Naive B cell (primary cell): ENCODE measurements at places on chromosomes 13 and 19. TPM values are rescaled to one million over a fixed set of nuclear protein-coding genes. Genes with fewer than 3 reads are reported as not detected.
A peak's percentile ranks its signal among the peaks of the same experiment; 100 is the strongest.

Gene KCNK6
- polyA plus RNA-seq, result 0.30 TPM

Gene TJP3
- polyA plus RNA-seq, result 3.8 TPM

Gene FKRP
- polyA plus RNA-seq, result 6.4 TPM

Gene MEDAG
- not detected for polyA plus RNA-seq

Gene PROZ
- not detected for polyA plus RNA-seq

Gene KLF2
- polyA plus RNA-seq, result 174 TPM

Gene PSG6
- not detected for polyA plus RNA-seq

Gene KPTN
- 8.4 TPM for polyA plus RNA-seq

Gene HSPB6
- not detected for polyA plus RNA-seq

Gene CABP5
- not detected for polyA plus RNA-seq

DNA sequence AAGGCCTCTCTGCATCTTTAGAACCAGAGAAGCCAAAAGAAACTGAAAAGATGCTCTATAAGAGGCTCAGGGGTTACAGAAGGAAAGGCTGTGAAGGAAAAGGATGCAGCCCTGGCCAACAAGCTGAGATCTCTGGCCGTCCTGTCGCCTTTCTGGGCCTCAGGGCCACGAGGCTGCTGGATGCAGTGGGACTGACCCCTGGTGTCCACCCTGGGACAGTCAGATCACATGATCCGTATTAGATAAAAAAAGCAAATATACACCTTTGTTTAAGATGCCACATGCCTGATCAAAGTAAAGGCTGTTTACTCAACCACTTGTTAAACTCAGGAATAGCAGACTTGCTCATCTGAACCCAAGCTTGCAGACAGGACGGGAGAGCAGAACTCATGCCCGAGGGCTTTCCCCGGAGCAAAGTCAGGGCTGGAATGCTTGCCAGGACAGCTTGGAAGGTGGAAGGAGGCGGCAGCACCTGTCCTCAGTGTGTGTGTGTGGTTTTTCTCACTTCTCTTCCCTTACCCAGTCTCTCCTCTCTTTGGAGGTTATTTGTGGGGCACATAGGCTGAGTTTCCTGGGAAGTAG is 206.5 kb upstream of the TSHZ3 start:
- H3K27ac ChIP-seq, result no peak overlapping the region
- H3K4me1 ChIP-seq, result no peaks in the 10 kb centered on the region
- H3K4me3 ChIP-seq, result no peak overlapping the region

- DNase-seq, result peak; percentile 73
- no peaks in the 10 kb centered on the region for H3K36me3 ChIP-seq
- H3K27me3 ChIP-seq, result peaks cover 19% of the 10 kb centered on the region
- H3K4me1 ChIP-seq, result peaks cover 23% of the 10 kb centered on the region
Observed at GRCh38 chr19:8158411-8159074, 9.2 kb upstream of the FBN3 start.

GRCh38 chr13:26873386-26873698 is 112.8 kb upstream of the GPR12 start:
- H3K4me1 ChIP-seq, result no peaks in the 10 kb centered on the region
- no peak overlapping the region for H3K27ac ChIP-seq
- H3K27me3 ChIP-seq, result peaks cover 18% of the 10 kb centered on the region
- H3K4me3 ChIP-seq, result no peak overlapping the region
- H3K36me3 ChIP-seq, result no peaks in the 10 kb centered on the region

GRCh38 chr13:63605962-63606361 is 2190.3 kb upstream of the PCDH20 start:
- H3K27me3 ChIP-seq, result no peaks in the 10 kb centered on the region
- no peaks in the 10 kb centered on the region for H3K4me1 ChIP-seq
- DNase-seq, result no peak
- H3K4me3 ChIP-seq, result no peak overlapping the region
- H3K36me3 ChIP-seq, result no peaks in the 10 kb centered on the region
- no peak overlapping the region for H3K27ac ChIP-seq

- H3K4me3 ChIP-seq, result no peak overlapping the region
- peak overlapping the region; percentile 94 for H3K27ac ChIP-seq
- H3K27me3 ChIP-seq, result no peaks in the 10 kb centered on the region
- H3K4me1 ChIP-seq, result peaks cover 58% of the 10 kb centered on the region
- no peaks in the 10 kb centered on the region for H3K36me3 ChIP-seq
Observed at GRCh38 chr19:7685546-7686445, 5.2 kb downstream of the TRAPPC5 start.

GRCh38 chr13:72823724-72824123 is 41.8 kb downstream of the PIBF1 start:
- peaks cover 5% of the 10 kb centered on the region for H3K4me1 ChIP-seq
- no peak overlapping the region for H3K4me3 ChIP-seq
- H3K36me3 ChIP-seq, result peaks cover 18% of the 10 kb centered on the region
- H3K27me3 ChIP-seq, result no peaks in the 10 kb centered on the region

GRCh38 chr19:7191946-7192691 is 102.1 kb downstream of the INSR start:
- no peak for DNase-seq
- no peaks in the 10 kb centered on the region for H3K27me3 ChIP-seq

- peaks cover 36% of the 10 kb centered on the region for H3K4me1 ChIP-seq
- H3K36me3 ChIP-seq, result no peaks in the 10 kb centered on the region
- no peak for DNase-seq
- H3K4me3 ChIP-seq, result peak overlapping the region; percentile 67
- H3K27ac ChIP-seq, result peak overlapping the region; percentile 90
Observed at GRCh38 chr13:27927444-27928352, 7.9 kb downstream of the PDX1 start.

- H3K27ac ChIP-seq, result no peak overlapping the region
- no peak overlapping the region for H3K4me3 ChIP-seq
- no peaks in the 10 kb centered on the region for H3K36me3 ChIP-seq
- no peak for DNase-seq
Observed at GRCh38 chr13:102405499-102406100, 3.8 kb upstream of the FGF14 start.

DNA sequence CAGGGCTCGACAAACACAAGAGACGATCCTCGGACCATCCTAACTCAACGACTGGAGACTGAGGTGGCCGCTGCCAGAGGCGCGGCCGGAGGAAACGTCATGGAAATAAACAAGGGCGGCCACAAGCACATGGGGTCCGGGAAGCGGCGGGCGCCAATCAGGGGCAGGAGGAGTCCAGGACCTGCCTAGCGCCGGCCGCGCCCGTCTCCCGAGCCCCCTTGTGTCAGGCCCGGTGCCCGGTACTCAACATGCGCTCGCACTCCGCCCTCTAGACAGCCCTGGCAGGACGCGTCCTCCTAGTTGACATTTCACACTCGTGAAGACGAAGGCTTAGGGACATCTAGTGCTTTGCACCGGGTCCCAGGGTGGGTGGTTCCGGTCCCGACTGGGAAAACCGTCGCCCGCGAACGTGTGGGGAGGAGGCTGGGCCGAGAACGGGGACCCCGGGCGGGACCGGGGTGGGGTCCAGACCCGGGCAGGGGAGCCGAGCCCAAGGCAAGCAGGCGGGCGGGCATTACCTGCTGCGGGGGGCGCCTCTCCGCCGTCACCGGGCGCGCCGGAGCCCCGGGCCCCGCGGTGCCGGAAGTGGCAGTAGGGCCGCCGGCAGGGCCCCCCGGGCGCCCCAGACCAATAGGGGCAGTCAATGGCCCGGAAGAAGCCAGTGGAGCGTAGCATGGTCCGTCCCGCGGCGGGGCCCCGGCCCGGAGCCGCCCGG is 442 bp downstream of the REXO1 start:
- H3K4me1 ChIP-seq, result peaks cover 35% of the 10 kb centered on the region
- peak; percentile 39 for DNase-seq
- H3K36me3 ChIP-seq, result no peaks in the 10 kb centered on the region
- no peaks in the 10 kb centered on the region for H3K27me3 ChIP-seq

DNA sequence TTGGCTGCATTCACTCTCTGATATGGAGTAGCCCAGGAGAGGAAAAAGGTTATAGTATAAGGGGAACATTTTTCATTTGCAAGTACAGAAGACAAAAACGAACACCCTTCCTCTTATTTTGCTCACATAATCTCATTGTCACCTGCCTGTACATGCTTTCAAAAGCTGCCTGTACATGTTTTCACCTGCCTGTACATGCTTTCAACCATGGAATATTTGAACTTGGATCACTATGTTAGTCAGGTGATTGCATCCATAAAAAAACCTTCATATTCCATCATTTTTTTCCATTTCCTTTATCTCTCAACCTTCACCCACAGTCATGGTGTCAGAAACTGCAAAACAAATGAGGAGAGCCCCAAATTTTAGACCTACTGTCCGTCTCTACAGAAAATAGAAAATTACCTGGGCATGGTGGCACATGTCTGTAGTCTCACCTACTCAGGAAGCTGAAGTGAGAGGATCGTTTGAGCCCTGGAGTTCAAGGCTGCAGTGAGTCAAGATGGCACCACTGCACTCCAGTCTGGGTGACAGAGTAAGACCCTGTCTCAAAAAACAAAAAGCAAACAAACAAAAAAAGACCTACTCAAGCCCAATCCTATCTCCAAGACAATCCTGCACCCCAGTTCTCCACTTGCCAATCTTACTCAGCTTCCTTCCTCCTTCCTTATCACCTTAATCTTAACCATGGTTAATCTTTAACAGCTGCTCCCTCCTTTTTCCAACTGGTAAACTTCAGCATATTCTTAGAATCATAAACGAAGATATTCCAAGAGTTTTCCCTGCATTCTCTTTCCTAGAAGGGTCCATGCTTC is 11.6 kb downstream of the IGFL2 start:
- peaks cover 47% of the 10 kb centered on the region for H3K27me3 ChIP-seq
- H3K4me3 ChIP-seq, result no peak overlapping the region
- H3K4me1 ChIP-seq, result no peaks in the 10 kb centered on the region
- H3K36me3 ChIP-seq, result peaks cover 29% of the 10 kb centered on the region
- DNase-seq, result no peak
- H3K27ac ChIP-seq, result no peak overlapping the region

- no peaks in the 10 kb centered on the region for H3K27me3 ChIP-seq
- no peak for DNase-seq
- H3K4me1 ChIP-seq, result peaks cover 64% of the 10 kb centered on the region
- peaks cover 8% of the 10 kb centered on the region for H3K36me3 ChIP-seq
Observed at GRCh38 chr13:41056826-41057711, 4.2 kb upstream of the WBP4 start.

GRCh38 chr19:46907880-46908279 is 47.1 kb downstream of the ARHGAP35 start:
- no peaks in the 10 kb centered on the region for H3K36me3 ChIP-seq
- H3K4me3 ChIP-seq, result no peak overlapping the region
- DNase-seq, result no peak
- peaks cover 46% of the 10 kb centered on the region for H3K4me1 ChIP-seq
- H3K27ac ChIP-seq, result no peak overlapping the region

GRCh38 chr13:23322353-23323336 is 110.9 kb downstream of the SACS start:
- H3K4me3 ChIP-seq, result no peak overlapping the region
- DNase-seq, result no peak
- no peaks in the 10 kb centered on the region for H3K27me3 ChIP-seq
- H3K27ac ChIP-seq, result peak overlapping the region; percentile 65
- no peaks in the 10 kb centered on the region for H3K36me3 ChIP-seq
- no peaks in the 10 kb centered on the region for H3K4me1 ChIP-seq

DNA sequence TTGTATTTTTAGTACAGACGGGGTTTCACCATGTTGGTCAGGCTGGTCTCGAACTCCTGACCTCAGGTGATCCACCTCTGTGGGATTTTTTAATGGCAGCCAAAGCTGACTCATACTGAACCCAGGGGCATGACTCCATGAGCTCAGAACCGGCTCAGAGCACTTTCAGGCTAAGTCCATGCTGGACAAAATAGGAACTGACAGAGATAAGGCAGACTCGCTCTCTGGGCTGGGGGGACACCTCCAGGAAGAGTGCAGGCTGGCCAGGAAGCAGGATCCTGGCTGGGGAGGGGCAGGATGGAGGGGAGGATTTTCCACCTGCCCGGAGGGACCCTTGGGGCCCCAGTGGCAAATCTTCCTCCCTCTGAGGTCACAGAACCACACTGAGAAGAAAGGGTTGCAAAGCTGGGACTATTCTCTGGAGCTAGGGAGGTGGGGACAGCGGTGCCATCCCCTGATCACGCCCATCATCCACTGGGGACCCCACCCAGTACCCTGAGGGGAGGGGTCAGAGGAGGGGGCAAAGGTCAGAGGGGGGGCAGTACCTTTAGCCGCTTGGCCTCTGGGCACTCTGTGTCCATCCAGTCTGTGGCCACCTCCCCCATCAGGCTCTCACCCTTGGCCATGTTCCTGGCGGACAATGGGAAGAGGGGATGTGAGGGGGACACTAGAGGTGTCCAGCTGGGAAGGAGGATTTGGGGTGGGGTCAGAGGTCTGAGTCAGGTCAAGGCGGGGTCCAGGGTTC is 31.1 kb downstream of the NOTCH3 start:
- H3K36me3 ChIP-seq, result no peaks in the 10 kb centered on the region
- no peak overlapping the region for H3K27ac ChIP-seq
- DNase-seq, result no peak
- no peak overlapping the region for H3K4me3 ChIP-seq
- H3K4me1 ChIP-seq, result no peaks in the 10 kb centered on the region

- H3K4me1 ChIP-seq, result no peaks in the 10 kb centered on the region
- no peak overlapping the region for H3K4me3 ChIP-seq
- H3K27me3 ChIP-seq, result no peaks in the 10 kb centered on the region
- DNase-seq, result no peak
- peaks cover 18% of the 10 kb centered on the region for H3K36me3 ChIP-seq
- H3K27ac ChIP-seq, result no peak overlapping the region
Observed at GRCh38 chr19:40829205-40829604, 21.0 kb downstream of the CYP2A6 start.

DNA sequence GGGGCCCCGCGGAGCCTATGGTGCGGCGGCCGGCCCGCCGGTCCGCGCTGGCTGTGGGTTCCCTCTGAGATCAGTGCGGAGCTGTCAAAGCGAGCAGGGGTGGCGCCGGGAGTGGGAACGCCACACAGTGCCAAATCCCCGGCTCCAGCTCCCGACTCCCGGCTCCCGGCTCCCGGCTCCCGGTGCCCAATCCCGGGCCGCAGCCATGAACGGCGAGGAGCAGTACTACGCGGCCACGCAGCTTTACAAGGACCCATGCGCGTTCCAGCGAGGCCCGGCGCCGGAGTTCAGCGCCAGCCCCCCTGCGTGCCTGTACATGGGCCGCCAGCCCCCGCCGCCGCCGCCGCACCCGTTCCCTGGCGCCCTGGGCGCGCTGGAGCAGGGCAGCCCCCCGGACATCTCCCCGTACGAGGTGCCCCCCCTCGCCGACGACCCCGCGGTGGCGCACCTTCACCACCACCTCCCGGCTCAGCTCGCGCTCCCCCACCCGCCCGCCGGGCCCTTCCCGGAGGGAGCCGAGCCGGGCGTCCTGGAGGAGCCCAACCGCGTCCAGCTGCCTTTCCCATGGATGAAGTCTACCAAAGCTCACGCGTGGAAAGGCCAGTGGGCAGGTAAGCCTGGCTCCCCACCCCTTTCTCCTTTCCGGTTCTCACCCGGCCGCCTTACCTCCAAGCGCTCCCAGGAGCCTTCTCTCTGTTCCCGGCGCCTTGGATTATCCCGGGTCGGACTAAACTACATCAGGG is at the start of gene PDX1:
PDX1 (plus strand) TSS at position 67 of the 743 bp plus-strand sequence; CDS start at position 206, 139 bp downstream.
- H3K4me1 ChIP-seq, result peaks cover 52% of the 10 kb centered on the region
- peaks cover 6% of the 10 kb centered on the region for H3K36me3 ChIP-seq
- peak within 1 kb of the TSS; percentile 96 for H3K27ac ChIP-seq
- peaks cover 65% of the 10 kb centered on the region for H3K27me3 ChIP-seq
- peak within 1 kb of the TSS; percentile 92 for H3K4me3 ChIP-seq
- peak; percentile 27 for DNase-seq
